ENCODE measurements at places on chromosomes 13 and 19.

GRCh38 chr13:48567515-48568369 is 34.9 kb upstream of the RCBTB2 start:
- no peaks in the 10 kb centered on the region for H3K27me3 ChIP-seq
- peak overlapping the region; percentile 75 for H3K27ac ChIP-seq
- peaks cover 8% of the 10 kb centered on the region for H3K4me1 ChIP-seq
- peak; percentile 51 for DNase-seq
- no peaks in the 10 kb centered on the region for H3K36me3 ChIP-seq

DNA sequence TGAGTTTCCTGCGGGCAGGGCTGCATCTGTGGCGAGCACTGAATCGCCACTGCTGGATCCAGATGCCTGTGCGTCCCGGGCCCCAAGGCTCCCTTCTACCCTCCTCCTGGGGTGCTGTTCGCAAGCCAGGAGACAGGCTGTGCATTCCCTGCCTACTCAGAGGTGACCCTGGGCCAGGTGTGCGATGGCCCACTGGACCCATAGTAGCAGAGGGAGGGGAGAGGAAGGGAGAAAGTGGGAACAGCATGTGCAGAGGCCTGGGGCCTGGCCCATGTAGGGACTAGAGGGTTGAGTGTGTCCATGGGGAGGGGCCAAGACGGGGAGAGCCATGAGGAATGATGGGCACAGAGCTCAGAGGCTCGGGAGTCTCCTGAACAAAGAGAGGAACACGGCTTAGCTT is 27.3 kb downstream of the CARM1 start:
- H3K4me3 ChIP-seq, result no peak overlapping the region
- no peak overlapping the region for H3K27ac ChIP-seq
- no peaks in the 10 kb centered on the region for H3K36me3 ChIP-seq

DNA sequence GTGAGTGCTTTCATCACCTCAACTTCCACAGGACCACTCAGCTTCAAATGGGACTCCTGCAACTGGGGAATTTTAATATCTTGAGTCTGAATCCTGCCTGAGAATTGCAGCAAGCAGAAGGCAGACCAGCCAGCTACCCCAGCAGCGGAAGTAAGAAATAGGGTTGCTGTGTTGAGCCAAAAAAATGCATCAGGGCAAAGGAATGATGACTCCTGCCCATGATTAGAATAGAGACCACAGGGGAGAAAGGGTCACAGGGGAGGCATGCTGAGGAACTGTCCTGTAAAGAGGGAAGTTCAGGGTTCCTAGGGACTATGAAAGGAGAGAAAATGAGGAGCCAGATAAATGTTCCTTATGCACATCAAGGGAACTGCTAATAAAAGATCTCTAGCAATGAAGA is 370.2 kb downstream of the KCTD12 start:
- H3K27ac ChIP-seq, result no peak overlapping the region
- no peak overlapping the region for H3K4me3 ChIP-seq
- H3K27me3 ChIP-seq, result no peaks in the 10 kb centered on the region
- no peak for DNase-seq
- H3K36me3 ChIP-seq, result no peaks in the 10 kb centered on the region
- no peaks in the 10 kb centered on the region for H3K4me1 ChIP-seq

DNA sequence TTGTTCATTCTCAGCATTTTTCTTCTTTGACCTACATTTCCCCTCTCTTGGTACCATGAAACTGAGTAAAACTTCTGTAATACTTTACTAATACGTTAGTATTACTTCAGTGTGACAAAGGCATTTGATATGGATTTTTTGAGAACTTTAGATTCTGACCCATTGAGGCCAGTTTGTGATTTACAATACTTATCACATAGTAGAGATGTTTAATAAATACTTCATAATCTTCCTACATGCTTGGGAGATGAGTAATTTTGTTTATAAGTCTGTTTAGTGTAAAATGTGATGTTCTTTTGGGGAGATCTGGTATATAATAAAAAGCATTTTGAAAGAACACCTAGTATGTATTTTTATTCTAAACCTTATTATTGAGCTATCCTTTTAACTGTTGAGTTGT is 29.7 kb downstream of the GTF2F2 start:
- H3K4me1 ChIP-seq, result peaks cover 1% of the 10 kb centered on the region
- H3K4me3 ChIP-seq, result no peak overlapping the region
- no peaks in the 10 kb centered on the region for H3K36me3 ChIP-seq
- no peak overlapping the region for H3K27ac ChIP-seq
- no peak for DNase-seq

DNA sequence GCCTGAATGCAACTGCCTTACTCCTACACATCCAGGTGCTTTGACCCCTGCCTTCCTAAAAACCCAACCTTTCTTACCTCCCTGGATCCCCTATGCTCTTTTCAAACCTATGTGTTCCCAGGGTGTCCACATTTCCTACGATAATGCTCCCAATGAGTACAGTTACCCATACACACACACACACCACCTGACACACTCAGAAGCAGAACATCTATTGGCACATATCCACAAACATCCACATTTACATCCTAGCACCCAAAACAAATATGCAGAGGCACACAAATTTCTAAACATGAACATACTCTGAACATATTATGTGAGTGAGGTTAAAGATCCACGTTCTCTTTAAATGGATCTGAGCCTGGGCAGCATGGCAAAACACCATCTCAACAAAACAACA is 22.4 kb upstream of the PLAUR start:
- no peaks in the 10 kb centered on the region for H3K27me3 ChIP-seq
- no peak overlapping the region for H3K4me3 ChIP-seq
- H3K27ac ChIP-seq, result no peak overlapping the region

DNA sequence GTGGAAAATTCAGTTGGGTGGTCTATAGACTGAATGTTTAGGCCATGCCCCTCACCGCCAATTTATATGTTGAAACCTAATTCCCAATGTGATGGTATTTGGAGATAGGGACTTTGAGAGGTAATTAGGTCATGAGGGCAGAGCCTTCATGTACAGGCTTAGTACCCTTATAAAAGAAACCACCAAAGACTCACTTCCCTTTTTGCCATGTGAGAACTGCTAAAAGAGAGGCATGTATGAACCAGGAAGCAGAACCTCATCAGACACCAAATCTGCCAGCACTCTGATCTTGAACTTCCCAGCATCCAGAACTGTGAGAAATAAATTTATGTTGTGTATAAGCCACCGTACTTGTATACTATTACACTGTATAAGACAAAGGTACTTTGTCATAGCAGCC is 40.6 kb downstream of the UQCRFS1 start:
- H3K27ac ChIP-seq, result no peak overlapping the region
- no peaks in the 10 kb centered on the region for H3K27me3 ChIP-seq
- no peak for DNase-seq

DNA sequence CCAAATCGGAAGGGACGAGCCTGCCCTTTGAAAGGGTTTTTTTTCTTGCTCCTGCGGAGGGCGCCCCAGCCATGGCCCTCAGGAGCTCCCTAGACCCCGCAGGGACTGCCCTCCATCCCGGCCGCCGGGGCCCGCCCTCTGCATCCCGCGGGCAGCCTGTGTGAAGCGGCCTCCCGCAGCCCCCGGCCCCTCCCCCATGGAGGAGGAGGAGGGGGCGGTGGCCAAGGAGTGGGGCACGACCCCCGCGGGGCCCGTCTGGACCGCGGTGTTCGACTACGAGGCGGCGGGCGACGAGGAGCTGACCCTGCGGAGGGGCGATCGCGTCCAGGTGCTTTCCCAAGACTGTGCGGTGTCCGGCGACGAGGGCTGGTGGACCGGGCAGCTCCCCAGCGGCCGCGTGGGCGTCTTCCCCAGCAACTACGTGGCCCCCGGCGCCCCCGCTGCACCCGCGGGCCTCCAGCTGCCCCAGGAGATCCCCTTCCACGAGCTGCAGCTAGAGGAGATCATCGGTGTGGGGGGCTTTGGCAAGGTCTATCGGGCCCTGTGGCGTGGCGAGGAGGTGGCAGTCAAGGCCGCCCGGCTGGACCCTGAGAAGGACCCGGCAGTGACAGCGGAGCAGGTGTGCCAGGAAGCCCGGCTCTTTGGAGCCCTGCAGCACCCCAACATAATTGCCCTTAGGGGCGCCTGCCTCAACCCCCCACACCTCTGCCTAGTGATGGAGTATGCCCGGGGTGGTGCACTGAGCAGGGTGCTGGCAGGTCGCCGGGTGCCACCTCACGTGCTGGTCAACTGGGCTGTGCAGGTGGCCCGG is 815 bp downstream of the MAP3K10 start:
- H3K27me3 ChIP-seq, result no peaks in the 10 kb centered on the region
- H3K4me1 ChIP-seq, result peaks cover 9% of the 10 kb centered on the region
- no peak overlapping the region for H3K27ac ChIP-seq
- no peaks in the 10 kb centered on the region for H3K36me3 ChIP-seq
- peak; percentile 59 for DNase-seq

- H3K27ac ChIP-seq, result no peak overlapping the region
- no peaks in the 10 kb centered on the region for H3K27me3 ChIP-seq
- DNase-seq, result no peak
Measured at GRCh38 chr19:35645680-35646511, 2.2 kb upstream of the COX6B1 start.
